H4 (cell line): ENCODE measurements at places on chromosomes 7 and 10. TPM values are rescaled to one million over a fixed set of nuclear protein-coding genes. Genes with fewer than 3 reads are reported as not detected.

Gene HECW1
- 25.9 and 33.8 TPM in 2 replicates for total RNA-seq

Gene ADAMTS14
- 0.45 and 0.74 TPM in 2 replicates for total RNA-seq

GRCh38 chr7:110308791-110309190 lies 782.1 kb upstream of the LRRN3 start:
- no peak for DNase-seq

GRCh38 chr7:503575-504111 lies 16.0 kb downstream of the PDGFA start:
- no peak for DNase-seq

- no peak for DNase-seq
These were observed 82.8 kb downstream of the MAPK8 start for GRCh38 chr10:48389272-48389671.

- no peak for DNase-seq
These were observed 5.8 kb upstream of the DHTKD1 start for GRCh38 chr10:12062754-12063482.

DNA sequence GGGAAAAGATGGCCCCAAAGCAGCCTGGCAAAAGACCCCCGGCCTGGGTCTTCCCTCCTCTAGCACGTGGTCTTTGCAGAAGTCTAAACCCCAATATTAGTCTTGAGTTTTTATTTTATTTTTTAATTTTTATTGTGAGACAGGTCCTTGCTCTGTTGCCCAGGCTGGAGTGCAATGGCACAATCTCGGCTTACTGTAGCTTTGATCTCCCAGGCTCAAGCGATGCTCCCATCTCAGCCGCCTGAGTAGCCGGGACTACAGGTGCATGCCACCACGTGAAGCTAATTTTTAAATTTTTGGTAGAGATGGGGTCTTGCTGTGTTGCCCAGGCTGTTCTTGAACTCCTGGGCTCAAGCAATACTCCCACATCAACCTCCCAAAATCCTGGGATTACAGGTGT lies 40.3 kb upstream of the MXI1 start:
- DNase-seq = no peak

DNA sequence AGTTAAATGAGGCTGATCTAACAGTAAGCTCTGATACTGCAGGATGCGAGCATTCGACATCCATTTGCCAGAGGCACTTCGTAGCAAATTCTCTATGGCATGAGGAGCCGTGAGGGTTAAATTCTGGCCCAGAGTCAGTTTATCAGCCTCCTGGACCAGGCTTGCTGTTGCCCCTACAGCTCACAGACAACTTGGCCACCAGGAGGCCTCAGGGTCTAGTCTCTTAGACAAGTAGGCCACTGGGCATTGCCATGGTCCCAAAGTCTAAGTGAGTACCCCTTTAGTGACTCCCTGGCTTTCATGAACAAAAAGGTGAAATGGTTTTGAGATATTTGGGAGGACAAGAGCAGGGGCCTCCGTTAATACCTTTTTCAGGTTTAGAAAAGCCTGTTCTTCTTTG lies 178.0 kb upstream of the MBL2 start:
- no peak for DNase-seq
